ENCODE measurements at places on chromosomes 2 and 18.
A peak's percentile ranks its signal among the peaks of the same experiment; 100 is the strongest.

DNA sequence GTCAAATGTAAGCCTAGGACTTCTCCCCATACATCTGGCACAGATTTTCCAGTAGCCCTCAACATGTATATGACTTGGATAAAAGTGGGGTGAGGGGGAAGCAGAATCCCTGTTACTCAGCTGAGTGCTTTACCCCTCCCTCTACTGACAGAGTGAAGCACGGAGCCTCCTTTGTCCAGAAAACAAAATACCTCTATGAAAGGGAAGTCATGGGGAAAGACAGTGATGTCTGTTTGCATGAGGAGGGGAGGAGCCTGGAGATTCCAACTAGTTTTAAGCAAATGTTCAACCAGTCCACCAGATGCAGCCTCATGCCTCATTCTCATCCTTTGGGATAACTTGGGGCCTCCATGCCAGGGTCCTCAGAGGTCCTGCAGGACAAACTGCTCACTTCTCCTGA, 203.9 kb downstream of the SMAD2 start:
- DNase-seq, result no peak

- DNase-seq, result peak; percentile 56
Measured at GRCh38 chr2:71798266-71799012, 345.1 kb downstream of the DYSF start.

DNA sequence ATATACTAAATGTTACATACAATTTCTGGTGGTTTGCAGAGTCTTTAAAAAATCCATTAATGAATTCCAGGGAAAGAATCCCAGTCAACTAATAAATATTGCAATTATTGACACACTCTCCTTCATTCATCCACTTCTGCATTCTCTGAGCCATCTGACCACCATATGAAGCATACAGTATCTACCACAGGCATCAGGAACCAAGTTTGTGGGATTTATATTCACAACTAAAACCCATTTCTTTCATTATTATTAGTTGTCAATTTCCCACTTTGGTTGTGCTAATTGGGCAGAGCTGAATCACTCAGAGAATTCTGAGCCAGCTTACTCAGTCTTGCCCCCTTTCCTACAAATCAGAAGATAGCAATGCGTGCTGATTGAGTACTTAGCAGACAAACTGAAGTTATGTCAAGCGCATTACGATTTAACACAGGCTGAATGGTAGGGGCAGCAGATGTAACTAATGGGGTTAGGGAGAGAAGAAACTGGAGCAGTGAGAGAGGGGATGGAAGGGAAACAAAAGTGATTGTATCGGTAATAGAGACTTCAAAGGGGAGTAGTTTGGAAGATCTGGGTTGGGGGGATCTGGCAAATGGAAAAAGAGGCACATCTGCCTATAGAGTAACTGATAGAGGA, 52.3 kb downstream of the ZEB2 start:
- DNase-seq, result no peak

GRCh38 chr18:48348739-48349138, 60.4 kb downstream of the ZBTB7C start:
- no peak for DNase-seq

DNA sequence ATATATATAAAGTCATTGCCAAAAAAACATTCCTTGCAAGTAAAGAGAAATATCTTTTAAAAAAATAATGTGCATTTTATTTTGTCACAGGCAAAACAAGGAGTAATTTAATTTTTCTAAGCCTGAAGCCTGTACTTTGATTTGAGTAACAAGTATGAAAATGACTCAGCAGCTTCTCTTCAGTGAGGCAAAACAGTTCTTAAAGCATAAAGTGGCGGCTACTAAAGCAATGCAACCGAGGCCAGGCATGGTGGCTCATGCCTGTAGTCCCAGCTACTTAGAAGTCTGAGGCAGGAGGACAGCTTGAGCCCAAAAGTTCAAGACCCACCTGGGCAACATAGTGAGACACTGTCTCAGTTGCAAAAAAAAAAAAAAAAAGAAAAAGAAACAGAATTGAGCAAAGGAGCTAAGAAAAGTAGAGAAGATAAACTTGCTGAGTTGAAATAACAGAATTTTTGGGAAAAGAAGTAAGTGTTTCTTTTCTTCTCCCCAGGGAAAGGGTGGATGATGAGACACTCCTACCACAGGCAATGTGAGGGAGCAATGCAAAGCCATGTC, 29.6 kb downstream of the DOK1 start:
- no peak for DNase-seq
